D721Med (cell line): ENCODE measurements at places on chromosomes 6 and 20.
A peak's percentile ranks its signal among the peaks of the same experiment; 100 is the strongest.

GRCh38 chr6:164211254-164211653 lies 796.7 kb downstream of the QKI start:
- DNase-seq: no peak

GRCh38 chr6:169648617-169649016 lies 53.2 kb downstream of the WDR27 start:
- DNase-seq: no peak

GRCh38 chr6:137193256-137194070 lies 20.0 kb upstream of the IL22RA2 start:
- no peak for DNase-seq

- peak; percentile 65 for DNase-seq
These were observed 728 bp downstream of the ITPR3 start for GRCh38 chr6:33621711-33622388.

GRCh38 chr6:136823128-136823660 lies 802 bp downstream of the PEX7 start:
- no peak for DNase-seq

DNA sequence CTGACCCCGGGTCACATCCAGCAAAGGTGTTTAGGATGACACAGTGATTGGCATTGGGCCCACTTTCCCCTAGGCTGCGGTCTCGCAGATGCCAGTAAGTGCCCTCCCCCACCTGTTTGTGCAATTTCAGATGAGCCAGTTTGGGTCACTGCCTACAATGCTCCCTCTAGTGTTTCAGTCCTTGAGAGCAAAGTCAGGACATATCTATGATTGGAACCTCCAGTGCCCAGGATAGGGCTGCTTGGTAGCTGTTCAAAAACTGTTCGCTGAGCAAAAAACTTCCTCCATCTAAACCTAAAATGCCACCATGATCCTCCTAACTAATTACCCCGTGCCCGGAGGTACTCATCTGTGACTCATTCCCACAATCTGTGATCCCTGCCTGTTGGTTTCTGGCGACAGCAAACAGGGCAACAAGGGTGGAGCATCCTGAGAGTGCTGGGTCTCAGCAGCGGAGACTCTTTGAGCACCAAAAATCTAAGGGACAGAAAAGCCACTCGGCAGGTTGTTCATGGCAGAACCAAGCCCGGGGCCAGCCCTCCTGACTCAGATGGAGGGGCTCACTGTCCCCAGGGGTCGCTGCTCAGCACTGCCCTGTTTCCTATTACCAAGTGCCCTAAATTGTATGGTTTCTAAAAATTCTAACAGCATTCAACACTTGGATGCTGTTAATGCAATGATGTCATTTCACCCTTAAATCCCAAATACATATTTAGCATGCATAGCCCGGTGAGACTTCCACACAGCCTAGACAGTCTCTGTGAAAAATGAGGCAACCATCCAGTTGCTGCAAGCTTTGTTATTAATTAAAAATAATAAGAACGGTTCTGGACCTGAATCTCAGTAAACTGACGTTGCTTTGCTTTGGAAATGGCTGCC lies 5.0 kb downstream of the VSX1 start:
- DNase-seq: no peak

GRCh38 chr6:117974914-117975627 lies 68.0 kb downstream of the SLC35F1 start:
- DNase-seq: no peak

DNA sequence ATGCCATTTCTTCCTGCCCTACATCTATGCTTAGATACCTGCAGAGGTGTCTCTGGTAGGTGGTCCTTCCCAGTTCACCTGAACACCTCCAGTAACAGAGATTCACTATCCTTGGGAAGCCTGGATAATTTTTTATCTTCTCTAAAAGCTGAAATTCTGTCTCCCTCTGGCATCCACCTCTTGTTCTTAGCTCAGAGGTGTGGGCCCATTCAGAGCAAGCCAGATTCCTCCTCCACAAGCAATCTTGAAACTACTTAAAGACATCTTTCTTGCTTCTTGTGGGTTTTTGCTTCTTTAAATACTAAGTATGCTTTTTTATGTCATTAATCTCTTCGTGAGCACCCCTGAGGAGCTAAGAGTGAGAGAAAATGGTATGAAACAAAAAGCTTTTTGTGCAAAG lies 10.4 kb upstream of the SNRPB2 start:
- DNase-seq: no peak

GRCh38 chr20:17377231-17377630 lies 150.4 kb downstream of the PCSK2 start:
- no peak for DNase-seq

GRCh38 chr6:93420163-93420795 lies 920 bp upstream of the EPHA7 start:
- DNase-seq: no peak

DNA sequence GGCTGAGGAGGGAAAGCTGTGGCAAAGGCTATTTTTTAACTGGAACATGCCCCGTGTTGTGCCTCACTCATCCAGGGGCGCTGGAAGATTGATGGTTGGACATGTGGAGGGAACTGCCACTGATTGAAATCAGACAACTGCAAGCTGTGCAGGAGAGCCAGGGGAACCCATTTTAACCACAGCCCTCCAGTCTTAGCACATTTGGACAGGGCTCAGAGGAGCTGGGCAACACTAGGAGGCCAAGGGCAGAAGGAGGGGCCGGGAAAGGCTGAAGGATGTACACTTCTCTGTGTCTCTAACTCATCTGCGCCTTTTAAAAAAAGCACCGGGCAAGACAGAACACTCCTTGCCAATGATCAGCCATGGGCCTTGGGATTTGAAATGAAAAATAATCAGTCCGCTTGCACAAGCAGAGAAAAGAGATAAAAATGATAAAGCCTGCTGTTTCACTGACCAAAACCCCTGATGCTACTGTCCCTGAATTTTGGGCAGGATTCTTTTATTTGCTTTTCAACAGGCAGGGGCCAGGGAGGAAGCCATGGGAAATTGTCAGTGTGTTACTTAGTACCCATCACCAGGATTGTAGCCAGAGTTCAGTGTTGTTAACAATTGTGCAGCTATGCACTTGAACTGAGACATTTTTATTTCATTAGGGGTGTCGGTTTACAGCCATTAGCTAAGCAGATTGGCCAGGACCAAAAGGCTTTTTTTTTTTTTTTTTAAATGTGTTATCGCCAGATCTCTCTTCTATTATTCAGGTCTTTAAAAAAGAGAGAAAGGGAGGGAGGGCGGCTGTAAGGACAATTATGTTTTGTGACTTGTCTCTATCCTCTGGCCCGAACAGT lies 109.3 kb upstream of the EYA4 start:
- DNase-seq: no peak

DNA sequence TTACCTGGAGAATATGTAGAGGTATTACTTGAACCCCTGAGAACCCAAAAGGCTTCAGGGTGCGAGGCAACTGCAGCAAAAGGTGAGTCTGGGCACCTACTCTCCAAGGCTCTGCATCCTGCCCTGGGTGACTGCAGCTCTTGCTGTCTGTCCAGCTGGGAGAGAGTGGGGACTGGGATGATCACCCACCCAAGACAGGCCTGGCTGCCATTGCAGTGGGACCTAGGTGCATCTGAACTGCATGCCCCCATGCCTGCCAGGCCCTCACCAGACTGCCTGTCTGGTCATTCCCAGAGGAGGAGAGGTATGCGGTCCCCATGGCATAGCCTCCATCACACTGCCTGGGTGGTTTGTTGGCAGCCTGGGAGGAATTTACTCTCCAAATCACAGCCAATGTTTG lies 563.9 kb downstream of the TFAP2A start:
- DNase-seq: no peak

DNA sequence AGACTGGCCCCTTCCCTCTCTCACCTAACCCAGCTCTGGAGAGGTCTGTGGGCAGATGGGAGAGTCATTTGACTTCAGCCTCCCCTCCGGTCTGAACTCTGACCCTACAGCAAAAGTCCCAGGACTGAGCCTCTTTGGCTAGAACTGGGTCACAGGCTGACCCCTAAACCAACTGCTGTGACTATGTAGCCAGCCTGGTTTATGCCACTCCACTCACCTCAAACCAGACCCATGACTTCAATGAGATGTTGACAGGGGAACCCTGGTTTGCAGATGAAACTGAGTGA lies 864 bp upstream of the OSBPL2 start:
- DNase-seq: no peak

GRCh38 chr6:143949535-143949934 lies 58.5 kb downstream of the PLAGL1 start:
- no peak for DNase-seq

- no peak for DNase-seq
These were observed 60.9 kb downstream of the SAMD3 start for GRCh38 chr6:130161683-130162404.

DNA sequence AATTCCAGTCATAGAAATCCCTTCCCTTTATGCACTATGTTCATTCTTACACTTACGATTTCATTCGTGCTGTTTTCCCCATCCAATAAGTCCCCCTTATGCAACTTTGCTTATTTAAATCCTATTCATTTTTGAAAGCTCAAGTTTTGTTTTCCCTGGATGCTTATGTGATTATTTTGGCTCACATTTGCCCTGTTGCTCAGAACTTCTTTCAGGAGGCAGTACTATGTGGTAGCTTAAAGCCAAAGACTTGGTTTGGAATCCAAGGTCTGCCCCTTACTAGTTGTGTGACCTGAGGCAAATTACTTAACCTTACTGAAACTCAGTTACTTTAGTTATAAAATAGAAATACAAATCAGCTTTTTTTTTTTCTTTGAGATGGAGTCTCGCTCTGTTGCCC lies 59.6 kb downstream of the MOXD1 start:
- DNase-seq: no peak

DNA sequence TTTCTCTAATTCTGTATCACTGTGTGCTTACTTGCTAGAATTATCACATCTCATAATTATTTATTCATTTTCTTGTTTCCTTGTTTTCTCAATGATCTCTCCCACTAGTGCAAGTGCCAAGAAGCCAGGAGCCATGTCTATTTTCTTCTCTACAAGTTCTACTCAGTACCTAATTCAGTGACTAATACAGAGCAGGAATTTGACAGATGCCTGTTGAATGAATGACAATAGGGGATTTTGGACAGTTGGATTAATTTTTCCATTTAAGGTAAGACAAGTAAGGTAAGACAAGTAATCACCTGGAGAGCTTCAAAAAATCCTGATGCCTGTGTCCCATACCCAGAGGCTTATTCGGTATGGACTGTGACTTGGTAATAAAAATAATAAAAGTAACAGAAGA lies 81.0 kb downstream of the EDN1 start:
- DNase-seq: no peak
